ENCODE measurements at places on chromosomes 12 and 14.

- DNase-seq = no peak
These were observed 133.6 kb upstream of the SLC38A2 start for GRCh38 chr12:46506198-46506597.

GRCh38 chr14:81440041-81440440, 39.9 kb upstream of the STON2 start:
- no peak for DNase-seq

GRCh38 chr14:75458305-75458704, 30.5 kb downstream of the JDP2 start:
- no peak for DNase-seq

DNA sequence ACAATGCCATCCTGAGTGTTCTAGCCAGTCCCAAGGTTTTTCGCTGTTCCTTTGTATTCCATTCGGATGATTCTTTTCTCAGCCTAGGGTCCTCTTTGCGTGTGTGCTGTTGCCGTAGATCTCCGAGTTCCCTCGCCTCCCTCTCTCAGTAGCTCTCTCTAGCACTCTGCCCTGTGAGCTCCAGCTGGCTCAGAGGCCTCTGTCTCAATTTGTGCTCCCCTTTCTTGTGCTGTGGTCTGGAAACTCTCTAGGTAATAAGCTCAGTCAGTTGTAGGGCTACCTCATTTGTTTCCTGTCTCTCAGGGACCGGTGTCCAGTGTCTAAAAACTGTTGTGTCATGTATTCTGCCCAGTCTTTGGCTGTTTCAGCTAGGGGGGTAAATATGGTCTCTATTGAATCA, 179.3 kb downstream of the PCNX1 start:
- no peak for DNase-seq

GRCh38 chr12:31506515-31507306, 84.2 kb downstream of the DENND5B start:
- DNase-seq = no peak

- DNase-seq = no peak
These were observed 20.1 kb upstream of the LDHB start for GRCh38 chr12:21677622-21678277.

DNA sequence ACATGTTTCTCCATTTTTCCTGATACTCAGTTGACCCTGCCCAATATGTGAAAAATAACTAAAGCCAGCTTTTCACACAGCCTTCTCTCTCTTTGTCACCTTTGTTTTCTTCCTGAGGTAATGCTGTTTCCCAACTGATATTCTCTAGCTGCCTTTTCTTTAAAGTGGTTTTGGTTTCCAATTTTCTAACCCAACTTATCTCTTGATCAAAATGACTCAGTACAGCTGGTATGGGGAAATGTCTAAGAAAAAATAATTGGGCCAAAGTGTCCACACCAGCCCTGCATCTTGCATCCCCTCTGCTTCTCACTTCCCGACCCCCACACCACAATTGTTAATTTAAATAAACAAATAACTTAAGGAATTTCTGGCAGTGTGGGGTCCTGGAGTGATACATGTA, 193.8 kb downstream of the SYT1 start:
- no peak for DNase-seq
